ENCODE measurements at places on chromosomes 2 and 18.
A peak's percentile ranks its signal among the peaks of the same experiment; 100 is the strongest.

GRCh38 chr2:204260901-204261300 is 284.4 kb upstream of the PARD3B start:
- DNase-seq, result no peak

DNA sequence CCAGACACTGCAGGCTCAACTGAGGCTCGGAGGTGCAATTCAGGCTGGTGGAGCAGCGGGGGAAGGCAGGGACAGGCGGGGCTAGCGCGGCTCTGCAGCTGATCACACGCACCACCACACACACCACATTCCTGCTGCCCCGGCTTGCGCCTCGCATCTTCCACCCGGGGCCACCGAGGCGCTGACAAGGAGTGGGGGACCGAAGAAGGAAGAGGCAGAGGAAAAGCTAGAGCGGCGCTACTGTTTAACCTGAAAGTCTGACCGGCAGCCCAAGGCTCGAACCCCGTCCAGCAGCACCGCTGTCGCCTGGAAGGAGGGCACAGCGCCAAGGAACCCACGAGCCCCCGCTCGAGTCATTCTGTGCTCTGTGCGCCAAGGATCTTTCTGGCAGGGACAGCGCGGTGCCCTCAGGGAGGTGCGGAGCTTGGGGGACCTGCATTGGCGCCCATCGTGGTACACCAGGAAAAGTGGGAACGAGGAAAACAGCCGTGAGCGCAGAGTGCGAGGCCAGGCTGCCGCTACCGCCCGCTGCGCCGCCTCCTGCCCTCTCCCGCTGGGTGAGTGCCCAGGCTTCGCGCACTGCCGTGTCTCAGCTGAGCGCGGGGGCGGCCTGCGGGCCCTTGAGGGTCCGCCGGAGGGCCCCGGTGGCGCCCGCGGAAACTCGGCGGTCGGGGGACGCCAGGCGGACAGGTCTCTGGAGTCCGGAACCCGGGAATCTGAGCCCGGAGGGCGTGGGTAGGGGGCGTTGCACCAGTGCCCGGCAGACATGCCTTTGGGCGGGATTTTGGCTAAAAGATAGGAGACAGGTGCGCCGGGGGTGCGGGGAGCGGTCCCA is 860 bp upstream of the KCNJ3 start:
- no peak for DNase-seq

- DNase-seq, result no peak
These were observed 25.4 kb downstream of the PDCL3 start for GRCh38 chr2:100588071-100588786.

DNA sequence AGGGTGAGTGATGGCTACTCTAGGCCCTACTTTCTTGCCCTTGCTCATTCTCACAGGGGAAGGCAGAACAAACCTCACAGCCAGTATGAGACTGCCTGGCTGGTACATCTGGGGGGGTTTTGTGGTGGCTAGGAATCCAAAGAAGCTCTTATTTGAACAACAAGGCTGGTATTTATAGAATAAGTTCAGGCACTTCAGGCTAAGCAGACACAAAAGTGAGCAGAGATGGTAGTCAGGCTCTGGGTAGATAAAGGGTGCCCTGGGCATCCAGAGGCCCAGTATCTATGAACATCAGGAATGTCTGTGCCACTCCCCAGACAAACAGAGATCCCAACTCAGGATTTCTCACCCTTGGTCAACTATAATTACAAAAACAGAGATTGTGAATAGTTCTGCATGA is 57.2 kb upstream of the RTN4 start:
- DNase-seq, result no peak

DNA sequence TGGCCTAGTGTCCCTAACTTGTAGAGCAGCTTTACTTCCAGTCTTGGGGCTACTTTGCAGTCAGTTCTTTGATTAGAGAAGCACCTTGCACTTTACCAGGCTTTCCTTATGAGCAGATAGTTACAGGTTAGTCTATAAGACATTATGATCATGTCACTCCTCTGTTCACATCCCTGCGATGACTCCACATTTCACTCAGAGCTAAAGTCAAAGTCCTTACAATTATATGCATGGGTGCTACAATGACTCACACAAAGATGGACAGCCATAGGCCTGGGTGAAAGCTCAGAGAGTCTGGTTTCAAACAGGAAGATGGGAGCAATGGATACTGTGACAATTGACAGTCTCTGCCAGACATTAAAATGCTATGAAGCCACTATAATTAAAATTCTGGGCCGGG is 27.1 kb upstream of the SSB start:
- DNase-seq, result no peak

DNA sequence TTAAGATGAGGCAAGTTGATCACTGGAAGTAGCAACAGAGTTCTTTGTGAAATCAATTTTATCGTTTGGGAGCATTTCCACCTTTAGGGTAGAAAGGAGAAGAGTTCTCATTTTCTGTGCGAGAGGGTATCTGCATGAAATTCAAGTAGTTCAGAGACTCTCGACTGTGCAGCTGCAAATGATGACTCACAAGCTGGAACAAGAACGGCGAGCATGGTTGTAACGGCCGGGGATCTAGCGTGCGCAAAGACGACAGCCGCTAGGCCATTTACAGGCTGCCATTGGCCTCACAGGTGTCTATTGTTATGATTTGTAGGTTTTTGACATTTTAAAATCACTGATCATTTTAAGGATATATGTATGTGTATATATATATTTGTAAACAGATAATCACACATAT is 5.2 kb downstream of the KLHL29 start:
- no peak for DNase-seq

DNA sequence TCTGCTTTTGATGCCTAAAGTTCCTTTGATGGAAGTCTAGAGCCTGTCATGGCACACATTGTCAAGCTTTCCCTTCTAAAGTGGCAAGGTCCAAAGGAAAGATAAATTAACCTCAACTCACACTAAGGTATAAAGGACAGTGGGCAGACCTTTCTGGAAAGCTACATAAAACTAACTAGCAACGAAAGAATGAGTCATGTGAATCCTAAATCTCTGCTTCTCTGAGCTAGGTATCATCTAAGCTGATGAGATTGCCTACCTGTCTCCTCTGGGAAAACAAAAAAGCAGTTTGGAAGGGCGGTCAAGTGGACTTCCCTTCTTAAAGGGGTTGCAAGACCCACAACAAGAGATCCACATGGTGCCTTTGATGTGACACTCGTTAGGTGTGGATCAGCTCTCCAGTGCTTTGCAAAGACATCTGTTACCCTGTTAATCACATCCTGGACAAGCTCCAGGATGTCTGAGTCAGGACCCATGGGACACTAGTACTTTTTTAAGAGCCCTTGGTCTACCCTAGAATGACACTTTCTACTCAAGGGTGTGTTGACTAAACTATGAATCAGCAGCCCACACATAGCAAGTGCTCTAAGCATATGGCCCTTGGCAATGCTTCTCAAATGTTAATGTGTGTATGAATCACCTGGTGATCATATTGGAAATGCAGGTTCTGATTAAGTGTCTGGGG is 173.5 kb downstream of the ALK start:
- DNase-seq, result no peak

DNA sequence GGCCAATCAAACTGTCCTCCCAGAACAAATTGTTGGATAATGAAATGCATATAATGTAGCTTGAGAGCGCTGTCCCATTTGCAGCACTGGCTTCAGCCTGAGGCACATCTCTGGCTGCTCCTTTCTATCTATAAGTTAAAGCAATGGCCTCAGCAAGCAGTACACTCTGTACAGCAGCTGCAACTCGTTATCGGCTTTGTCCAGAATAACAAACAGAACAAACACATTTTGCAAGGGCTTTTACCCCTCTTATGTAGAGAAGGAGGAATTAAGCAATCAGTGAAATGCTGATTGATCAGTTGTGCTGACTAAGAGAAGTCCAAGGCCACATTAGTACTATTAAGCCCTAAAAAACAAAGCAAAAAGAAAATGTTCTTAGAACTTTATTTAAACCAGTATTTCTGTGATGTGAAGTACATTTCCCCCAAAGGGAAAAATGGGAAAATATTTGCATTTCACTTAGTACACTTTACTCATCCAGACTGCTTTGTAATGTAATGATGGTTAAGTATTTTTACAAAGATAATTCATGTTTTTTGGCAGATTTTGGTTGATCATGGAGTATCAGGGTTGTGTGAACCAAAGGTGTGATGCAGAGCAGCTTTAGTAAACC is 15.0 kb upstream of the CPS1 start:
- no peak for DNase-seq

GRCh38 chr2:196370381-196370780 is 199.0 kb upstream of the STK17B start:
- no peak for DNase-seq

DNA sequence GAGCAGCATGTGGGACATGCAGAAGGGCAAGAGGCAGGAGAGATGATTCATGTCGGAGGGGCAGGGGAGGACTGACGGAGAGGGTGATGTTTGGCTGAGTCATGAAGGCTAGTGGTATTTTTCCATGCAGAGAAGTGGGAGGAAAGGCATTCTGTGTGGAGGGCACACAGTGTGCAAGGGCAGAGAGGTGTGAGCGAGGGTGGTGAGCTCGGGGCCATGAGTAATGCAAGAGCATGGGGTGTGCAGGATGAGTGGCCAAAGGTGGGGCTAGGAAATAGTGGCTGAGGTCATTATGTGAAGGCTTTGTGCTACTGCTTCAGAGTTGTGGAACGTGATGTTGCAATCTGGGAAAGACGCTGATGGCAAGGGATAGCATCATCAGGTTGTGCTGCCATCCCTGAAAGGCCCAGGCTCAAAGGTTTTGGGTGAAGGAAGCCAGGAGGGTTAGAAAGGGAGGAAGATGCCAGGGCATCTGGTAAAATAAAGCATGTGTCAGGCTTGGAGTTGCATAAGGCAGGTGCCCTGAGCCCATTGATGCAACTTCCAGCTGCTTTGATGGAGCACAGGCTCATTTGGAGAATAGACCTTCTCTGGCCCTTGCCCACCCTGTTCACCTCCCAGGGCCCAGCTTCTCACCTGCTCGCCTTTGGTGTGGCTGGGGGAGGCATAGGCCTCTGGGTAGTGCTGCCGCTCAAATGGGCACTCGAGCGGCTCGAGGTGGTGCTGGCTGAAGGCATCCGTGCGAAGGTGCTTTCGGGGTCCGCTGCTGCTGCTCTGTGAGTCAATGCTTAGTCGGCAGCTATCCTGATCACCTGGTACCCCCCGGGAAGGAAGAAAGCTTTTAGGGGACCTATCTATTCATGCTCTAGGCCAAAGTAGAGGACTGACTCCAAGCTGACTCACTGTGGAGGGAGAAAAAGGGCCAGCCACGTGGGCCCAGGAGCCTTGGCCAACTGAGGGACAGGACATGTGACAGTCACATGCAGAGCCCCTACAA is 37.5 kb downstream of the PAX8 start:
- DNase-seq, result no peak

DNA sequence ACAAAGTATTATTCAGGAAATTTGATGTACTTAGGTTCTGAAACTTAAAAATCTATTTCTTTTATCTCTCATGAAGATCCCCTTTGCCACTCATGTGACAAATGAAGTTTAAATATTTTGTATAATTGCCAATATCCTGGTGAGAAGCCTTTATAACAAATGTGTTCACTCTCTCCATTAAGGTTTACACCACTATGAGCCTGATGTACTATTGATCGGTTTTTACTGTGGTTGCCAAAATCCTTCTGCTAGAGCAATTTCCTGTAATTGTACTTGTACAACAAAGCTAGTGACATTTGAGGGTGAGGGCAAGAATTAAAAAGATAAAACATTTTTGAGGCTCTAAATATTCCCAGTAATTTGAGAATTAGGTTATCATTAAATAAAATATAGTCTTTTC is 222.3 kb upstream of the CDH19 start:
- no peak for DNase-seq

GRCh38 chr2:205815673-205816072 is 133.4 kb downstream of the NRP2 start:
- DNase-seq, result no peak

DNA sequence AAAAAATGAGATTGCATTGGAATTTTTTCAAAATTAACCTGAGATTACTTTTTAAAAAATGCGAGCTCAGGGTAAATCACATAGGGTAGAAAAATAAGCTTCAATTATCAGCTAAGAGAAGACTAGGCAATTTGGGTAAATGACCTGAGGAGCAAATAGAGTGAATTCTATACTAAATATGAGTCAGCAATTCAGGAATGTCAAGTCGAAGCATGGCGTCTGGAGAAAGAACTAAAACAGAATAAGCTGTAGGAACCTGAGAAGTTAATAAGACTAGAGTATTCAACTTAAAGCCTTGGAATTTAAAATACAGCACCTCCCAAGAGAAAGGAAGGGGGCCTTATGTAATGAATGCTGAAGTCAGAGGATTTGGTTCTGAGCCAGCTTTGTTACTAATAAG is 487.0 kb downstream of the SUCLG1 start:
- no peak for DNase-seq

DNA sequence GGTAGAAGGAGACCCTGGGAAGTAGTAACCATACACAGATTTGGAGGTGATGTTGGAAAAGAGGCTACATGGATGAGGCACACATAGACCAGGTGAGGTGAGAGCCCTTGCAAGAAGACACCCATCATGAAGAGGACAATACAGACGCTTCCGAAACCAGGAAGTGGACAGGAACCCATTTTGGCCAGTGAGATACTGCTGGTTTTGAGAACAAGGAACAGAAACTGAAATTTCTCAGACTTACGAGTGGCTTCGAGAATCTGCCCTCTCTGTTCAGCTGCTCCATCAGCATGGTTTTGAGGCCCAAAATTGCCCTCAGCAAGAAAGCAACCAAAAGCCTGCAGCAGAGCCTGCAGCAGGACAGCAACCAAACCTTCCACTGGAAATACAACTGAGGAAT is 479.1 kb upstream of the NRXN1 start:
- no peak for DNase-seq

- peak; percentile 3 for DNase-seq
These were observed 5.1 kb downstream of the AFF3 start for GRCh38 chr2:100137318-100137717.

DNA sequence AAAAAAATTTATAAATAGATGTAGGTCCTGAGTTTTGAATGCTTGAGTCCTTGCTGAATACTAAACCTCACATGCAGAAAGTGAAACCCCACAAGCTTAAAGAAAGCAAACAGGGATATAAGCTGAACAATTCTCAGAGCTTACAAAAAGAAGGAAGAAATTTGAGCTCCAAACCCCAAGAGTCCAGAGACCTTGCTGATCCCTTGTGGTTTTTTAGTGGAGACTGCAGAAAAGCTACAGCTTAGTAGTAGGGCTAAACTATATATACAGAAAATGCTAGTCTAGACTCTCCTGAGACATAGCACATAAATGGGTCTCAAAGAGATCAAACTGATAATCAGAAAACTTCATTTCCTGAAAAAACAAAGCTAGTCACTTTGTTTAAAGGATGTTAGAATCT is 1548.1 kb upstream of the ZEB2 start:
- no peak for DNase-seq

DNA sequence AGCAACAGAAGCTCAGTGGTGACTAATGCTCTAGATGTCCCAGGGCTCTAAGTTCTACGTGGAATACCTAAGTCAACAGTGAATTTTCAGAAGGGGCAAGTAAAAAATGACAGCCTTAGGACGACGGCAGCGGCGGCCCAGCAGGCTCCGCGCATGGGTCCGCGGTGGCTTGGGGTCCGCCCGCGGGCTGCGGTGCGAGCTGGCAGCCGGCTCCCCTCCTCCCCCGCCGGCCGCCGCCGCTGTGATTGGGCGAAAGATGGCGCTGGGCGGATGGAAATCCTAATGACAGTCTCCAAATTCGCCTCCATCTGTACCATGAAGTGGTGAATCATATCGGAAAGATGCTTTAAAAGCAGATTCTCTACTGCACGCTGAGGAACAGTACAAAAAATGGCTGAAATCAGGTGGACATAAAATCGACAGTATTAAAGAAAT is 74.7 kb downstream of the HNRNPLL start:
- DNase-seq, result no peak

GRCh38 chr18:44741085-44741484 is 60.4 kb downstream of the SETBP1 start:
- no peak for DNase-seq

GRCh38 chr18:35278969-35279368 is 11.1 kb downstream of the ZSCAN30 start:
- DNase-seq, result no peak
